ENCODE measurements at places on chromosomes 6 and 20. TPM values are rescaled to one million over a fixed set of nuclear protein-coding genes. Genes with fewer than 3 reads are reported as not detected.

TBC1D32 gene
- total RNA-seq, result 5.4 TPM

CNR1 gene
- total RNA-seq, result not detected

PRELID3B gene
- 181 TPM for total RNA-seq

SLC13A3 gene
- not detected for total RNA-seq

CLPSL2 gene
- total RNA-seq, result not detected

CTCFL gene
- not detected for total RNA-seq

MEP1A gene
- total RNA-seq, result not detected
